ENCODE measurements at places on chromosomes 1 and 21.

- peaks cover 58% of the 10 kb centered on the region for H3K4me1 ChIP-seq
- H3K4me3 ChIP-seq = no peak overlapping the region
- H3K36me3 ChIP-seq = no peaks in the 10 kb centered on the region
- peak overlapping the region; percentile 26 for H3K27ac ChIP-seq
- peaks cover 8% of the 10 kb centered on the region for H3K27me3 ChIP-seq
Measured at GRCh38 chr1:27940297-27940696, 5.5 kb downstream of the SMPDL3B start.

GRCh38 chr1:214632091-214632490 is 29.1 kb downstream of the CENPF start:
- peaks cover 80% of the 10 kb centered on the region for H3K36me3 ChIP-seq
- no peaks in the 10 kb centered on the region for H3K27me3 ChIP-seq
- H3K4me3 ChIP-seq = no peak overlapping the region
- peaks cover 47% of the 10 kb centered on the region for H3K4me1 ChIP-seq

- H3K27ac ChIP-seq = peak overlapping the region; percentile 84
- no peak overlapping the region for H3K4me3 ChIP-seq
- peaks cover 92% of the 10 kb centered on the region for H3K4me1 ChIP-seq
Measured at GRCh38 chr1:66282343-66282852, 251.6 kb upstream of the SGIP1 start.

DNA sequence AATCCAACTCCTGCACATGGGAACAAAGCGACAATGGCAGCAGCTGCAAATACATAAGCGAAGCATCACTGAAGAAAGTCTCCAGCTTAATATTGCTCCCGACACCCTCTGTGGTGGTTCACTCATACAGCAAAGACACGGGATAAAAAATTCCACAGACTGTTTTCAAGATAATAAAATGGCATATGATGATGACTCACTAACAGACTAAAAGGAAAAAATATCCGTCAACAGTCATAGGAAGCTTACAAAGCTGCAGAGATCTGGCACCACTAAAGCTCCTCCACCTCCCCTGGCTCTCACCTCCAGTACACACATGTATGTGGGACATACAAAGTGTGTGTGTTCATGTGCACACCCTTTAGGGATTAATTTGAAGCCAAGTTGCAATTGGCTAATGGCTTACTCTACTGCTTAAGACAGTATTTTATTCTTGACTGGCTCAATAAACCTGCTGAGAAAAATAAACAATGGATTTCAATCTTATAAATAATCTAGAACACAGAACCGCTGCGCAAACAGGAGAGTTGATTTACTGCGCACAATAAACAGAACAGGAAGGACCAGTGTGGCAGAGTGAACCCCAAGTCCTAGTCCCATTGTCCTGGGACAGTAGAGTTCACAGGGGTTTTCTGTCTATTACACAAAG is 94.4 kb downstream of the SLC45A1 start:
- DNase-seq = no peak
- H3K27me3 ChIP-seq = no peaks in the 10 kb centered on the region
- H3K4me3 ChIP-seq = no peak overlapping the region

DNA sequence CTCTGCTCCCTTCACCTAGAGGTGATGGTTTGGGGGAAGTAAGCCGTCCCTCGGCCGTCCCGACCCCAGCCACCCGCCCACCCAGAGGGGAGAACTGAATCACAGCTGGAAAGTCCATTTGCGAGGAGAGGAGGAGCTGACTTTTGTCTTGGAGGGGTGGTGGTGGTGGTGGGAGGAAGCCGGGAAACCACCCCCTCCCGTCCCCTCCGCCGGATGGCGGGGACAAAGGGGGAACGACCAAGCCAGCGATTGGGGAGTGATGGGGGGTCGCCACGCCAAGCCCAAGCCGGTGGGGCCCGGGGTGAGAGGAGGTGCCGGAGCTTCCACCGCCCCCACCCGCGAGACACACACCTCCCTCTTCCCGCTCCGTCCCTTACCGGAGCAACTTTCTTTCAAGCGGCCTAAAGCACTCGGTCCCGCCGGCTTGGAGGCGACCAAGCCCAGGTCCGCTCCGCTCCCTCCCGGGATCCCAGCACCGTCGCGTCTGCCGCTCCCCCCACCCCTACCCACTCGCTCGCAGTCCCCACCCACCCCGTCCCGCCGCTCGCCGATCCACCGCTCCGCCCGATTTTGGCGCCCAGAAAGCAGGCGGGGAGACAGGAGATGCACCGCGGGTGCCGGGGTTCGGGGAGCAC is 540 bp downstream of the ARHGEF2 start:
- peaks cover 70% of the 10 kb centered on the region for H3K4me1 ChIP-seq
- no peaks in the 10 kb centered on the region for H3K27me3 ChIP-seq
- H3K36me3 ChIP-seq = peaks cover 47% of the 10 kb centered on the region
- peak overlapping the region; percentile 99 for H3K4me3 ChIP-seq
- no peak for DNase-seq
- H3K27ac ChIP-seq = peak overlapping the region; percentile 87

DNA sequence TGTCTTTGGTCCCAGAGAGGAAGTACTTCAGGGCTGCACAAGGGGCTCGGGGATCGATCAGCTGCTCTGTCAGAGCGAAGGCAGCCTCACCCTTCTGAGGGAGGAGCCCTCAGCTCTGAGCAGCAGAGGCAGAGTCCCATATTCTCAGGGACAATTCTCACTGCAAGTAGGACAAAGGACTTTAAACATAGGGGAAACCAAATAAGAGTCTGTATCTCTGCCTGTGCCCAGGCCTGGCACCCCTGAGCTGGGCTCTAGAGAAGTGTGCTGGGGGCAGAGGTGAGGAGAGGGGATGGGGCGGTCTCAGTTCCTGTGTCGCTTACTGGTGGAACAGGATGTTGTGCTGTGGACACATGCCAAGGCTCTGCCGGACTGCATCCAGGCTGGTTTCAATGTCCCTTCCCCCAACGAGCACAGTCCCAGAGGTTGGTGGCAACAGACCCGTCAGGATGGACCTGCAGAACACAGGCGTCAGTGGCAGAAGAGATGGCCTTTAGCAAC is 76.6 kb downstream of the ABCA4 start:
- no peak overlapping the region for H3K27ac ChIP-seq
- H3K36me3 ChIP-seq = no peaks in the 10 kb centered on the region
- no peaks in the 10 kb centered on the region for H3K27me3 ChIP-seq

- peaks cover 23% of the 10 kb centered on the region for H3K27me3 ChIP-seq
- H3K27ac ChIP-seq = no peak overlapping the region
- H3K36me3 ChIP-seq = no peaks in the 10 kb centered on the region
Measured at GRCh38 chr1:201310251-201310985, 27.1 kb downstream of the PKP1 start.

GRCh38 chr1:12407050-12407961 is 177.5 kb downstream of the VPS13D start:
- no peak overlapping the region for H3K4me3 ChIP-seq
- DNase-seq = peak; percentile 24
- peaks cover 24% of the 10 kb centered on the region for H3K4me1 ChIP-seq
- H3K27me3 ChIP-seq = no peaks in the 10 kb centered on the region
